GM12891 (cell line): ENCODE measurements at places on chromosomes 4 and X.

GRCh38 chr4:38131371-38132091, 171.3 kb downstream of the PTTG2 start:
- no peak for DNase-seq

DNA sequence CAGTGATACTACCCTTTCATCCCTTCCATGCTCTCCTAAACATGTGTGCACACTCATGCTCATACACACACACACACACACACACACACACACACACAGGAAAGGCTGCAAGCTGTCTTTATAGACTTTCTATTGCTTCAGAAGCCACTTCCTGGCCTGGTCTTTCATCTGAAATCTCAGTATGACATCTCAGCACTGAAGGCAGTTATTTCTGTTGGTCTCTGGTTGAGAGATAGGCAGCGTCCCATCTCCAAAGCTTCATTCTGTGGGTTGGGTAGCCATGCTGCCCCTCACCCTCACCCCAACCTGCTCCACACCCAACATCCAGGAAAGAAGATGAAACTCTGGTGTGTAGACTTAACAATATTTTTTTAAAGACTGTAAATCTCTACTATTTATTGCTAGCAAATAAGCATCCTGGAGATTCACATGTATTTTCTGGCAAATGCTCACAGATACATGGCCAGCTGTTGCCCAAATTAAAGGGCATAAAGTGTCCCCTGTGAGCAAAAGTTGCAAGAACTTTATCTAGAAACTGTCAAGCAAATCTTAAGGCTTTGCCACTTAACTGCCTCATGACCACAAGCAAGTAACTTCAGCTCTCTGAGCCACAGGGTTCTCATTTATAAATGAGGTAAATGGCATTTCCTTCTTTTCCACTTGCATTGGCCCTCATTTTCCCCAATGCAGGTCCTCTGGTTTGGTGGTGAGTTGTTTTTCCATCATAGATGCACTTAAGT, 189.8 kb upstream of the AFF2 start:
- DNase-seq = no peak

DNA sequence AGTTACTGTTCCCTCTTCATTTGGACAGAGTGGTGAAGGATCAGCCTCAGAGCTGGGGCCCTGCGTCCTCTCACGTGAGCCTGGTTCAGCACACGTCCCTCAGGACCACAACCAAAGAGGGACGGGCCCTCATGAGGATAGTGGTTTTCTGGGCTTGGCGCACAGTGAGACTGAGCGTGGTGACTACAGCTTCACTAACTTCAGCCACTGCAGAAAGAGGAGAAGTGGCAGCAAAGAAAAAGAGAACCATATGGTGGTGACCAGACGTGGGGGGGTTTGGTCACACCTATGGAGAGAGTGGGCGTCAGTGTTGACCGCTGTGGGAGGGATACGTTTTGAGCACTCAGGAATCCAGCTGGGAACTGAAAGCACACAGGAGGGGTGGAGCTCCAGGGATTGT, 21.8 kb upstream of the TNIP3 start:
- DNase-seq = no peak

GRCh38 chr4:152663203-152664066, 16.4 kb downstream of the TMEM154 start:
- DNase-seq = no peak

- DNase-seq = no peak
Observed at GRCh38 chr4:118082182-118082581, 47.9 kb downstream of the NDST3 start.

GRCh38 chr4:87886083-87886482, 53.3 kb downstream of the MEPE start:
- no peak for DNase-seq

- DNase-seq = no peak
Observed at GRCh38 chr4:136763919-136764318, 768.4 kb downstream of the PCDH18 start.

DNA sequence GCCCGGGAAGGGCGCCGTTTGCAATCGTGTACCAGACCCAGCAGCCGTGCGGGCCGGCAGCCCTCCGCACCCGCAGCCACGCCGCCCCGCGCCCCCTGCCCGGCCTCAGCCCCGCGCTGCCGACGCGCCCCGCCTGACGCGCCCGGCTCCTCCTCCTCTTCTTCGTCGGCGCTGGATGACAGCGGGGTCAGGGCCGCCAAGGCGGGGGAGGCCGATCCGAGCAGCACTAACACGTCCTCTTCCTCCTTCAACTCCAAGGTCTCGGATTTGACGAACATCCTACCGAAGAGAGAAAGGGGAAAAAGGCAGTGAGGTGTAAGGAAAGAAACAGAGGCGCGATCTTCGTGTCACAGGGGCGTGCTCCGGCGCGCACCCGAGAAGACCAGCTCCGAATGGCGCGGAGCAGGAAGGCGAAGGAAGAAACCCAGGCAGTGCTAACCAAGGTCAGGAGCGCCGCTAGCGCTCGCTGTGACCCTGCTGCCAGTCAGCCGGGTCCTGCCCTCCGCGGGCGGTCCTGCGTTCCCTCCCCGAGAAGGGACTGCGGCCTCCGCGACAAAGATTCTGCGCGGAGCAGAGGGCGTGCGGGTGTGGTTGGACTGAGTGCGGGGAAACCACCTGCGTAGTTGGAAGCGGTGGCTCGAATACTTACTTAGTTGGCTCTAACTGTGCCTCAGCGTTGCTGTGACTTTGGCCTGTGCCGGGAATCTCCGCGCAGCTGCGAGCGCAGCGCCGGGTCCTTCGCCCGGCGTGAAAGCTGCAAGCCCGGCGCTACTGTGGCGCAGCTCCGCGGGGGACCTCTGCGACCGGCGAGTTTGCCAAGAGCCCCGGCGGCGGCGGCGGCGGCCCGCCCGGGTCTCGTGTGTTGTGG, 548 bp downstream of the NEUROG2 start:
- DNase-seq = peak; percentile 61

DNA sequence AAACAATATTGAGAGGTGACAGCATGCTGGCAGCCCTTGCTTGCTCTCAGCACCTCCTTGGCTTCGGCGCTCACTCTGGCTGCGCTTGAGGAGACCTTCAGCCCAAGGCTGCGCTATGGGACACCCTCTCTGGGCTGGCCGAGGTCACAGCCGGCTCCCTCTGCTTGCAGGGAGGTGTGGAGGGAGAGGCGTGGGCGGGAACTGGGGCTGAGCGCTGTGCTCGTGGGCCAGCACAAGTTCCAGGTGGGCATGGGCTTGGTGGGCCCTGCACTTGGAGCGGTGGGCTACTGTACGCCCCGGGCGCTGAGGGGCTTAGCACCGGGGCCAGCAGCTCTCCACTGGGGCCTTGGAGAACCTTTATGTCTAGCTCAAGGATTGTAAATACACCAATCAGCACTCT, 1613.8 kb upstream of the IGFBP7 start:
- no peak for DNase-seq

GRCh38 chr4:24076811-24077210, 187.0 kb upstream of the PPARGC1A start:
- no peak for DNase-seq

- DNase-seq = no peak
Observed at GRCh38 chr4:119103263-119103662, 32.4 kb upstream of the MYOZ2 start.

- DNase-seq = no peak
Observed at GRCh38 chr4:84915396-84915780, 51.1 kb downstream of the WDFY3 start.

DNA sequence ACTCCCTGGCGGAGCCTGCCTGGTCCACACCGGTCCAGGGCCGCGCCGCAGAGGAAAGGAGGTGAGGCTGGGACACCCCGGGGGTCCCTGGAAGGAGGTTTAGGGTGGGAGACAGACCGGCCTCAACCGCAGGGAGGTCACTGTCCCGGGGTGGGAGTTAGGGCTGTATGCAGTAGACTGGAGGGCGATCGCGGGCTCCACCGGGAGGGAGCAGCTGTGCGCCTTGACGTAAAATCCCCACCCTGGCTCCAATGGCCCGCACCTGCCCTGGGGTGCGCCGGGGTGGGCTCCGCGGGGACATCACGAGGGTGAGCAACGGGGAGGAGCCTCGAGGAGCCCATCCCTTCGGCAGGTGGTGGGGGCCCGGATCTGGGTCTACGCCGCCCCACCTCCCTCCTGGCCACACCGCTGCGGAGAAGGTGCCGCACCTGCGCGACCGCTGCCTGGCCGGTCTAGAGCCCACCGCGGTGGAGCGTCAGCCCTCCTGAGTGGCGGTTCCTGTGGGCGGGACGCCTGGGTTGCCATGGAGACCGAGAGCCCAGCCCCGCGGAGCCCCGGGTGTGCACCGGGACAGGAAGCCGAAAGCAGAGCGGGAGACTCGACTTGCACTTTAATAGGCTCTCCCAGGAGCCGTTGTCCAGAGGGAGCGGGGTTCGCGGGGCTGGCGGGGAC, 105.1 kb downstream of the ADRA2C start:
- DNase-seq = no peak

DNA sequence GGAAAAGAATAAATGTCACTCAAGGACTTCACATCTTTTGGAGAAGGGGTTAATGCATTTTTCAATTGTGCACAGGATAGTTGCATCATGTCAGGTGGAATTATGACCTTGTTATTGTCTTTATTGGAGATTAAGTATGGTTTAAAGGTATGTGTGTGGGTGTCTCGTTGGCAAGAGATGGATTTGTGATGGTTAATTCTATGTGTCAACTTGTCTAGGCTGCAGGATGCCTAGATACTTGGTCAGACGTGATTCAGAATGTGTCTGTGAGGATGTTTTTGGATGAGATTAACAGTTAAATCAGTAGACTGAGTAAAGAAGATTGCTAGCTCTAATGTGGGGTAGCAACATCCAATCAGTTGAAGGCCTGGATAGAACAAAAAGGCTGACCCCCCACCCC, 42.2 kb upstream of the HSD17B10 start:
- DNase-seq = no peak

GRCh38 chr4:124423160-124423559, 289.4 kb downstream of the ANKRD50 start:
- no peak for DNase-seq

- no peak for DNase-seq
Observed at GRCh38 chrX:28311466-28311865, 275.8 kb upstream of the IL1RAPL1 start.

- DNase-seq = no peak
Observed at GRCh38 chr4:129358571-129358970, 262.6 kb downstream of the C4orf33 start.

- no peak for DNase-seq
Observed at GRCh38 chr4:93617606-93618005, 210.9 kb upstream of the ATOH1 start.

- peak; percentile 67 for DNase-seq
Observed at GRCh38 chr4:38663090-38663800, 754 bp upstream of the KLF3 start.

- no peak for DNase-seq
Observed at GRCh38 chrX:49310371-49310770, 6.9 kb downstream of the GAGE10 start.

GRCh38 chr4:87758270-87758669, 41.1 kb upstream of the IBSP start:
- no peak for DNase-seq

DNA sequence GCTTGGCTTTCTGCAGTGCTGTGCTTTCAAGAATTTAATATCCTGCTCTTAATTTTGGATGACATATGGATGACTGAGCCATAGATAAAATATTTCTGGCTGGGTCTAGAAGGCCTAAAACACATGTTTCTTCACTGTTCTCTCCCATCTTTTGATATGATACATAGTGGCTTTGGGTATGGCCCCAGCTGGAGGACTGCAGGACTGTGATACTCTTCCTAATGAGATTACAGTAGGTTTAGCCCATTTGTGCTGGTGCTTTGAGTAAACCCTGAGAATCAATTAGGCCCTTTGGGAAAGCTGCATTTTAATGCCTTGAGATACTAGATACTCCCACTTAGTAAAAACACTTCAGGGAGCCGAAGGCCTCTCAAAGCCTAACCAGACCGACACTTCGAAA, 38.0 kb downstream of the KIT start:
- DNase-seq = no peak

DNA sequence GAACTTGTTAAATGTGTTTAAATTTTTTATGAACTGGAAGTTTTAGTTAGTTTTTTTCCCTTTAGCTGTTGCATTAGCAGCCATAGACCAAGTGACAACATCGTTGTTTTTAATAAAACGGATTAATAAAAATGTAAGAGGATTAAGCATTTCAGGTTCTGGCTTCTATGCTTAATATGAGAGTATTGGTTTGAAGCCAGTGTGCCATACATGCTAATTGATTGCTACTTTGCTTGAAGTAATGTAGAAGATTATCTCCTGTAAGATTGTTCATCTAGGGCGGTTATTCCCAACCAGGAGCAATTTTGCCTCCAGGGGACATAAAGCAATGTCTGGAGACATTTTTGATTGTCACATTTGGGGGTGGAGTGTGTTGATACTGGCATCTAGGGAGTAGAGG, 54.3 kb downstream of the TLL1 start:
- no peak for DNase-seq

DNA sequence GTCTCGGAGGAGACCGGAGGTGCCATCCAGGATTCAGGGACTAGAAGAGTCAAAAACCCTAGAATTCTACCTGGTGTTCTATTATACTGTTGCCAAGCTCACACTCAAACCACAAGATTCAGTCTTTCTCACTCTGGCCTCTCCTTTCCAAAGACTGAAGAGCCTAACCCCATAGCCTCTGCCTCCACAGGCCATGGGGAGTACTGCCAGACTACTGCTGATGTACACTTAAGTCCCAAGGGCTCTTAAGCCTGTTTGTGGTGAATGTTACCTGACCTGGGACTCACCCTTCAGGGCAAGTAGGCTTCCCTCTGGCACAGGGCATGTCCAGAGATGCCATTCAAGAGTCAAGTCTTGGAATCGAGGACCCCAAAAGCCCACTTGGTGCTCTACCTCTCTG, 58.9 kb upstream of the IRS4 start:
- no peak for DNase-seq

DNA sequence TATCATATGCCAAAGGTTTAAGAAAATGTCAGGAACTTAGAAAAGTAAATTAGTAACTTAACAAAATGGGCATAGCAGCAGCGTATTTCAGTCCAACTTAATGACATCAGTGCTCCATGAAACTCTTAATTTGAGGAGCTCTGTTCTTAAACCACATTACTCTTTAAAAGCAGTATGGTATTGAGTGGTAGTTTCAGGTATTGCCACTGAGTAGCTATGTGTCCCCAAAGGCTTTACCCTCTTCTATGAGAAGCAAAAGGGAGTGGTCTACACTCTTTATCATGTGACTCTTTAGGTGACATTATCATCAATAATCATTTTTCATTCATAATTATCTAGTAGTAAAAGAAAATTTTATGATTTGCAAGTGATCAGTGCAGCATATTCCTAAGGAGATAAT, 158.3 kb downstream of the STIM2 start:
- no peak for DNase-seq

- DNase-seq = no peak
Observed at GRCh38 chr4:22444813-22445212, 71.1 kb downstream of the ADGRA3 start.

- no peak for DNase-seq
Observed at GRCh38 chrX:5180135-5180741, 1048.4 kb downstream of the NLGN4X start.

DNA sequence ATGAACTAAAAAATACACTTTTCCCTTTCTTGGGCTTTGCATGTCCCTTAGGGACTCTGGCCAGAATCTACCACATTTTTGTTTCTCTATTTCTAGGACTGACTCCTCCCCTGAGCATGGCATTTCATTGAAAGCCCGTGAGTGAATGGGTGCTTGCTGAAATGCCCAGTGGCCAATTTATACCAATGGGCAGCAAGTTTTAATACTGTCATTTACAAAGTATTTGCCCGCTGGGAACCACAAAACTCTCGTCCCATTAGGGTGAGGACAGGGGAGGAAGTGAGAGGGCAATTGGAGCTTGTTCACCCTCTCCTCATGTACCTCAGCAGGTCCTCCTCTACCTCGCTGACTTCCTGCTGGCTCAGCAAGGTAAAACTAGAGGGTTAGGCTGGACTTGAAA, 1.1 kb downstream of the SRPX2 start:
- DNase-seq = no peak

GRCh38 chrX:132217203-132218073, 1.8 kb downstream of the RAP2C start:
- peak; percentile 45 for DNase-seq
